ENCODE measurements at places on chromosomes 7 and 10.

- DNase-seq: no peak
Observed at GRCh38 chr7:18053177-18053928, 25.7 kb upstream of the PRPS1L1 start.

- DNase-seq: no peak
Observed at GRCh38 chr10:85916286-85916685, 450.3 kb downstream of the GRID1 start.

GRCh38 chr7:150753826-150754603 lies 16.8 kb downstream of the GIMAP5 start:
- no peak for DNase-seq

DNA sequence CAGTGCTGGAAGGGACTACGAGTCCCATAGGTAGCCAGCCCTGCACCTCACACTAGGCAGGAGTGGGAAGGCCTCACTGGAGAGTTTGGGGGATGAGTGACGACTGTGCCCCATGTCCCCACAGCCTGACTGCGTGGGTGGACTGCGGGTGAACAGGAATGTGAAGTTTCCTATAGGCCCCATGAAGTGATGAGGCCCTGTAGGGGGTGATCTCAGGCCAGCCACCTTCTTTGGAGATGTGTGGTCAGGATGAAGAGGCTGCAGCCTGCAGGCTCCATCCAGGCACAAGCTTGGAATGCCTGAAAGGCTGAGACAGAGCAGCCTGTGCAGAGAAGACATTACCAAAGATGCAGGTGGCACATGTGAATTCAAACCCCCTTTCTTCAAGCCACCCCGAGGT lies 94.9 kb downstream of the CPXM2 start:
- no peak for DNase-seq

GRCh38 chr10:88152728-88153133 lies 289.3 kb downstream of the PTEN start:
- DNase-seq: no peak

- no peak for DNase-seq
Observed at GRCh38 chr7:41156268-41156667, 546.6 kb downstream of the INHBA start.

DNA sequence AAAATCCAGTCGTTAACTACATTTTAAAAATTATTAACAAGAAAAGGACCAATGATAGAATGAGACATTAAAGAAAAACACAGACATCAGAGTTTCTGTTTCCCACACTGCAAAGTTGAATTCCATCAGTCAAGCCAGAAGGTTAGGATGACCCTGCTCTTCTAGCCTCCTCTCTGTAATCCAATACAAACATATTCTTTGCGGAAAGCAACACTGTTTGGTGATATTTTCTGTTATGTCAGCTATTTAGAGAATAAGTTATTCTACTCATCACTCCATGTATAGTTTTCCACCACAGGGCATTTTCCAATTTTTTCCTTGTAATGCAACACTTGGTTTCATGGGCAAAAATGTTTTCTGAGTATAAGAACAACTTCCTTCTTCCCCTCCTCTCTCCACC lies 152.3 kb downstream of the EVX1 start:
- DNase-seq: no peak

DNA sequence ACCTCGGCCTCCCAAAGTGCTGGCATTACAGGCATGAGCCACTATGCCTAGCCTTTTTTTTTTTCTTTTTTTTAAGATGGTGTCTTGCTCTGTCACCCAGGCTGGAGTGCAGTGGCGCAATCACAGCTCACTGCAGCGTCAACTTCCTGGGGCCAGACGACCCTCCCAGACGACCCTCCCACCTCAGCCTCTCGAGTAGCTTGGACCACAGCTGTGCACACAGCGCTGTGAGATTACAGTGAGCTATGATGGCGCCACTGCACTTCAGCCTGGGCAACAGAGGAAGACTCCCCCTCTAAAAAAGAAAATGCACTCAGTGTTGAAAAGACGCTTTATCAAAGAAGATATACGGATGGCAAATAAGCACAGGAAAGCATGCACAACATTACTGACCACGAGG lies 16.5 kb upstream of the WIPI2 start:
- no peak for DNase-seq

DNA sequence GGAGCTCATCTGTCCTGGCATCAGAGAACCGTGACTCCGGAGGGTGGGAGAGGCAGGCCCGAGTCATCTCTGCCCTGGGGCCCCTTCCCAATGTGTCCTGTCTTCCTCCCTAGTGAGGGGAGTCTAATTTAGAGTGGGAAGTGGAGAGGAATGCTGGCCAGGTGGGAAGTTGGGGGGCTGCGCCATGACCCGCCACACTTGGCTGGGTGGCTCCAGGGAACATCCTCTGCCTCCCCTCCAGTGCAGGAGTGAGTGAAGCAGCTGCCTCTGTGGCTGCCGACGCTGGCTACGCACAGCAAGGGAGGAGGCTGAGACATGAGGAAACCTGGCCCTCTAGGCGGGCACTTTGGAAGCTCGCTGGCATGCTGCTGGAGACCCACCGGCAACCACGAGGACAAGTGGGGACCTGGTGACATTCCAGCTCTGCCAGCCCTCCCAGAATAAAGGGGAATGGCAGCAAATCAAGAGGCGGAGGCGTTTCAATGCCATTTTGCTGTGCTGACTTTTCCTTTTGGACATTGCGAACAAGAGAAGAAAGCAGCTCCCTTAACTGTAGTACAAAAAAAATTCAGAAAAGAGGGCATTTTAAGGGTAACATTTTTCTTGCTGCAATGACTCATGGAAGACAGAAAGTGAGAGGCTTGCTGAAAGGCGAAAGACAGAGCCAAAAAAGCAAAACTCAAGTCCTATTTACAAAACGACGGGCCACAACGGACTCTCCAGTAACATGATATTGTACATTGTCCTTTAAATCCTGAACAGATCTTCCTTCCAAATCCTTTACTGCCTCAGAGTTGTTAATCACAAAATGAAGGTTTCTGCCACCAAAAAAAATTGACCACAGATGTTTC lies 121.2 kb upstream of the PITRM1 start:
- DNase-seq: no peak

DNA sequence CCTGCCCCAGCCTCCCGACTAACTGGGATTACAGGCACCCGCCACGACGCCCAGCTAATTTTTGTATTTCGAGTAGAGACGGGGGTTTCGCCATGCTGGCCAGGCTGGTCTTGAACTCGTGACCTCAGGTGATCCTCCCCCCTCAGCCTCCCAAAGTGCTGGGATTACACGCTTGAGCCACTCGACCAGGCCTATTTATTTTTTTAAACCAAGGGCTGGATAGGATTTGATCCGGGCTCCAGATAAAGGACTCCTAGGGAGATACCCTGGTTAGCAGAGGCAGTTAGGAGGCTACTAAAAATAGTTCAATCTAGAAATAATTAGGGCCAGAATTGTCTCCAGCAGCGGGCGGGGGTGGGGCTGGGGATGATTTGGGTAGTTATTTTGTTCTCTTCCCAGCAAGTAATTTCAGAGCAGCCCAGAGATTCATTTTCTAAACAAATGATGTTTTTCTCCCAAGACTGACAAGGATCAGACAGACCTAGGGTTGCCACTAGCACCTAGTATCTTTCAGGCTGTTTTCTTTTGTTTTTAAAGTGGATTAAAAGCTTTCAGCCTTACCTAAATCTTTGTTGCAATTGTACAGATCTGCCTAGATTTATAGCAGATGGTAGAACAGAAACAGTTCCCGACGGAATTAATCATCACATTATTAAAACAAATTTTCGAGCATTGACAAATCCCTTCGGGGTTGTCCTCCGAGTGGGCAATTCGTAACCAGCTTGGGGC lies 859 bp upstream of the SMC3 start:
- DNase-seq: no peak

- no peak for DNase-seq
Observed at GRCh38 chr7:6705959-6706665, 635 bp downstream of the ZNF12 start.

- no peak for DNase-seq
Observed at GRCh38 chr7:127953423-127954356, 77.5 kb downstream of the LRRC4 start.

All from NCI-H748 treated with DMSO at 0.1 percent for 48 hours (cell line).